ENCODE measurements at places on chromosomes 12 and 14.

DNA sequence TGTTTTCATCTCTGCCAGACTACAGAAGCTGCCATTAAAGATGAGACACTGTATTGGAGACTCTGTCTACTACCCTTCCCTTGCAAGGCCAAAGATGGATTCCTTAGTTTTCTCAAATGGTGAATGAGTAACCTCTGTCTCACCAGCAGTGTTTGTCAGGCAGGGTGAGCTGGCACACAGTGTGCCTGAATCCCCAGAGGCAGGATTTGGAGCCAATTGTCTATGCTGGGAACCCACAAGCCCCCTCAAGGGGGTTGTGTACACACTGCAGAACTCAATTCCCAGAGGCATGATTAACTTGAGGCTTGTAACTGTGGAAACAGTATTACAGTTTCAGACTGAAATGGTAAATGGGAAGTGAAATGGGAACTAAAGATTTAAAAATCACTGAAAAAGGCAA, 136.8 kb upstream of the PTPRB start:
- no peak for DNase-seq

DNA sequence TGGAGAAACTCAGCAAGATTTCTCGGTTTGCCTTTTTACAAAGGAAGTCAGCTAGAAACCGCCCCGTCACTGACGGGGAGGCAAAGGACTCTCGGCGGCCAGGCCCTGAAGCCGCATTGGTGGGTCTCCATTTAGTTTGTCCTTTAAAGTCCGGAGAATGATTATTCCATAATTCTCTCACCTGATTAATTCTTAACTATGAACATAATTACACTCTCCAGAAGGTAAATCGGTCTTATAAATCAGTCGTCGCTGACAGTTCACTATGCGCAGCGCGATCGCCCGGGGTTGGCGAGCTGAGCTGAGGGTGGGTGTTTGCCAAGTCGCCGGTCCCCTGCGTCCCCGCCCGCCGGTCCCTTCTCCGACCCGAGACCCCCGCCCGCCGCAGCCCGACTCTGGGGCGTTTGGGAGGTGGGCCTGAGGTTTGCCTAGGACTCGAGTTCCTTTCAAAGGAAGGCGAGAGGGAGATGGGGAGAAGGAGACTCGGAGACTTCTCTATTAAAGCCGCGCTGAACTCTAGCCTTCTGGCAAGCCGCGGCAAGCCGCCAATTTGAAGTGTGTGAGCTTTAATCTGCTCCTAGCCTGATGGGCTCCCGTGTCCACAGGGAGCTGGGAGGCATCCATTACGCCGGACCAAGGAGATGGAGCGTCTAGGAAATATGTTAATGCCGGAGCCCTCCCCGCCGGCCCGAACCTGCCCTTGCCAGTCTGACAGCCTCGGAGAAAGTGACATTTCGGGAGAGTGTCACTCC, 392.9 kb downstream of the NOVA1 start:
- DNase-seq = no peak

- DNase-seq = no peak
Measured at GRCh38 chr12:78914859-78915331, 50.3 kb downstream of the SYT1 start.

- no peak for DNase-seq
Measured at GRCh38 chr14:20723488-20723887, 22.2 kb upstream of the EDDM3A start.

GRCh38 chr12:54134850-54135249, 53.9 kb downstream of the SMUG1 start:
- no peak for DNase-seq

Measured in CD4-positive, alpha-beta T cell treated with Interferon gamma for 1 hour (primary cell).